ENCODE measurements at places on chromosomes 2 and 18.

- DNase-seq = no peak
Measured at GRCh38 chr2:871175-871727, 79.4 kb upstream of the SNTG2 start.

- peak; percentile 98 for DNase-seq
Measured at GRCh38 chr2:43136876-43137275, 89.5 kb downstream of the ZFP36L2 start.

DNA sequence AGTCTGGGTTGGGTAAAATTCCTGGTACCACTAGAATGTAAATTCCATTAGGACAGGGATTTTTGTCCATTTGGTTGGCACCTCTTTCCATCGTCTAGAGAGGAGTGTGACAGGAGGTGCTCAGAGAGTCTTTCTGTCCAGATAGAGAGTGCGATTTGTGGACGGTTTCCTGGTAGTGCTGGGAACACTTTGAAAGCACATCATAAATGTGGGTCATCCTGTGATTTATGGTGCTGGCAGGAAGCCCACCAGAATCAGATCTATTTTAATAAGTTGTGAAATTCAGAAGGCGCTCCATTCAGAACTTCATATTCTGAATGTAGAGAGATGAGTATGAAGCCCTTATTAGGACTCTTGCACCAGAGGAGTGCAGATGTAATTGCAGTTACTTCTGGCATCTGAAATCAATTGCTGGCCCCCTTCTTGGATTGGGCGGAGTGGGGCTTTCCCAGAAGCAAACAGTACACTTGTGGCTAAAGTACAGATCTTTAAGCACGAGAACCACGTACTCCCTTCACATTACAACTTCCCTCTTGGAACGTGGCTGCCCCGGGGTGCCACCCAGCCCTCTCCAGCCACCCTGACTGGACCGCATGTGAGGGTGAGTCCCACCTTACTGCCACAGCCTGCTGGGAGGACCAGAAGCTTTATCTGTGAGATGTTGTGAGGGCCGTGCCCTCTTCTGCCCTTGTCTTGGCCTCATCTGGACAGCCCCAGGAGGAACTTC, 243.2 kb downstream of the MYO3B start:
- DNase-seq = no peak

DNA sequence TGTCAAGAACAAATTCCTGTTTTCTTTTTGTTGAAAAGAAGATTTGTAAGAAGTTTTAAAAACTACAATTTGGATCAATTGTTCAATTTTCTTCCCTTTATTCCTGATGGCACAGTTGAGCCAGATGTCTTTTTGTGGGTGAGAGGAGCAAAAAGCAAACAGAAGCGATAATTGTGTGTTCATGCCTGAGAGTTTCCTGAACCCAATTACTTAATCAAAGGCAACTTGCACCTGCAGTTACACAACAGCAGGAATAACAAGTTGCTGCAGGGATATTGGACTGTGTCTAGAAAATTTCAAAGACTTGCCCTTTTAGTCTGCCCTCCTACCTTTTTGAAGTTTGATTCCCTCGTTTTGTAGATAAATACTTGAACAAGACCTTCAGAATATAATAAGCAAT, 383.6 kb downstream of the DSEL start:
- no peak for DNase-seq

- no peak for DNase-seq
Measured at GRCh38 chr2:137161250-137161649, 395.9 kb downstream of the THSD7B start.

All from Jurkat, Clone E6-1 (cell line).